Effector CD4-positive, alpha-beta T cell (primary cell): ENCODE measurements at places on chromosomes 5 and 9.

DNA sequence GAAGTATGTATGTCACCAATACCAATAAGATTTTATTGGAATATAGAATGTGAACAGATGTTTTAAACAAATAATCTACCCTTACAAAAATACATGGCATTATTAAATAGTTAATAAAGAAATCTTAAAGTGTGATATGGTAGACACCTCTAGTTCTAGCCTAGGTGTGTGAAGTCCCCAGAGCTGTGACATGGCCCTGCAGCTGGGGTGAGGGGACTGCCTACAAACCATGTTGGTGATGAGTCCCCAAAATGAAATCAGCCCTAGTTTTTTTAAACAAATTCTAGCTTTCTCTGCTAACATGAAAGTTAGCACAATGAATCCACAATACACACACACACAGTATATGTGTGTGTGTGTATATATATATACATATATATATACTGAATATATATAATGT is 195.1 kb upstream of the RPS23 start:
- DNase-seq: no peak

DNA sequence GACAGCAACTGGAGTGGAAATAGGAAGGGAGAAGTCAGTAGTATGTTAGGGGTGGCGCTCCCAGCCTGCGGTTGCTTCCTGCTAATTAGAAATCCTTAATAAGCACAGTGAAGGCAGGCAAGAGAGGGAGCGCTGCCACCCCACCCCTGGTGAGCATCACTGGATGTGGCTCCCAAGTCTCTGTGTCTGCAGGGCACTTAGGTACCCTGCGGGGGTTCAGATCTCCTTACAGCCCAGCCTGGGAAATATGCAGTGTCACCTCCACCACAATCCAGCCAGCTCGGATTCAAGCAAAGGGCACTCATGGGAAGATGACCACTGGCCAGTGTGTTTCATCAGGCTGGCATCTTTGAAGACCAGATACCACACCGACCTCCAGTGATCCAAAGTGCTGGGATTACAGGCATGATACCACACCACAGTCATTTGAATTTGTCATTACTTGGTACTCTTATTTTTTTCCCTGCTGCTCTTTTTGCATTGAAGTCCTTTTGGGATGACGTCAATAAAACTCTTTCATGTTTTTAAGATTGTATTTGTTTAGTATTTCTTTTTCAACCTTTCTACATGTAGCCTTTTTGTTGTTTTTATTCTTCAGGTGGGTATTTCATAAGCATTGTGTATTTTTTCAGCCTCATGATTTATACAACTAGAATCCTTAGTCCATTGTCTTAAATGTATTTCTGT is 90.1 kb downstream of the ANKRD18B start:
- no peak for DNase-seq

- DNase-seq: peak; percentile 29
Observed at GRCh38 chr9:122095010-122095767, 2.1 kb upstream of the TTLL11 start.

- DNase-seq: no peak
Observed at GRCh38 chr9:138071731-138072130, 194.1 kb downstream of the CACNA1B start.

- DNase-seq: no peak
Observed at GRCh38 chr9:727767-728166, 113.7 kb upstream of the DMRT1 start.

GRCh38 chr9:86885232-86885631 is 62.1 kb downstream of the GAS1 start:
- no peak for DNase-seq

DNA sequence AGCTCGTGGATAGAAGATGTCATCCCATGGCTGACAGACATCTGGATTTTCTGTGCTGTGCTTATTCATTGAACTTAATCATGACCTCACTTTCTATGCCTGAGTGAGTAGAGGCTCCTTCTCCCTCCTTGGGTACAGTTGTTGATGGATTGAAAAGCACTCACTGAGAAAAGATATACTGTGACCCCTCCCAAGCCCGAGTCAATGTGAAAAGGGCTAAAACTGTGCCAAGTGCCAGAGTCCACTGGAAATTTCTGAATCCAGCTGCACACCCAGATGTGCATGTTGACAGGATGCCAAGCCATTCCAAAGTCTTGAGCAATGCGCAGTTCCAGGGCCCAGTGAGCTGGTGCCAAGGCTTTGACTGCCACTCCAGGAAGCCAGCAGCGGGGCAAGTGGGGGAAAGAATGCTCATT is 473.0 kb downstream of the NTRK2 start:
- no peak for DNase-seq

DNA sequence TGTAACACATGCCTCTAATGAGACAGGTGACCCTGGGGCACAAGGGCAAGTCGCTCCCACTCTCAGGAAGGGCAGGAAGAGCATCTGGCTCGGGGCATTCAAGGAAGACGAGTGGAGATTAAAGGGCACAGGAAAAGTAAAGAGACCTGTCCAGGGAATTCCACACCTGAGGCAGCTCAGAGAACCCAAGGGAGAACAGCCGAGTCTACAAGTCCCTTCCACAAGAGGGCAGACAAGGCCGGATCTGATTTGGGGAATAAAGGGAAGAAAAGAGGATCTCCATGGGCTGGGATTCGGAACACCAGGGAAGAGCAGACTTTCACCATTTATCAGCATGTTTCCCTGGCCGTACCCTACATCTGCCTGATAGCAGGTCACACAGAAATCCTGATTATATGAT is 28.1 kb downstream of the GPX3 start:
- DNase-seq: no peak
